IMR-90 (cell line): ENCODE measurements at places on chromosomes 6 and 20.

DNA sequence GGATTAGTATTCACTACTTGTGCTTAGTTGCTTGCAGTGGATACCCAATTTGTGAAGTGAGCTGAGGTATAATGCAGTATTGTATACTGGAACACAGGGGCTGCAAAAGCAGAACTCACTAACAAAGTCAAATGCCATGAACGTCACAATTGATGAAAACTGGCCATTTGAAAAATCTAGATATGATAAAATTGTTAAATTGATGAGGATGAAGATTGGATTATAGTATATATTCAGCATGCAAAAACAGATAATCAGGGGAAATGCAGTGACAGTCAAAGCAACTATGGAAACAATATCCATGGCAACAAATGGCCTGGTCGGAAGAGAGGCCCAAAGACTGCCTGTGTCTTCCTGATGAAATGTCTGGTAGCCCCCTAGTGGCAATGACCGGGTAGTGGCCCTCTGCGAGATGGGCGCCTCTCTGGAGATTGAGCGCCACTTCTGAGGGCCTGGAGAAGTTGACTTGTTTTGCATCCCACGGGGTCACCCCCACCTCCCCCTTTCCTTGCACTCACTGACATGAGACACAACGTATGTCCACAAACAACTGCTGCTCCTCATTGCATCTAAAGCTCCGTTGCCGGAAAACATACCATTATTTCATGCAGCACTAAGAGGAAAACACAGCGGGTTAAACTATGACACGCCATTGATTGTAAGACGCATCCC lies 43.6 kb downstream of the C6orf15 start:
- peak; percentile 83 for DNase-seq

DNA sequence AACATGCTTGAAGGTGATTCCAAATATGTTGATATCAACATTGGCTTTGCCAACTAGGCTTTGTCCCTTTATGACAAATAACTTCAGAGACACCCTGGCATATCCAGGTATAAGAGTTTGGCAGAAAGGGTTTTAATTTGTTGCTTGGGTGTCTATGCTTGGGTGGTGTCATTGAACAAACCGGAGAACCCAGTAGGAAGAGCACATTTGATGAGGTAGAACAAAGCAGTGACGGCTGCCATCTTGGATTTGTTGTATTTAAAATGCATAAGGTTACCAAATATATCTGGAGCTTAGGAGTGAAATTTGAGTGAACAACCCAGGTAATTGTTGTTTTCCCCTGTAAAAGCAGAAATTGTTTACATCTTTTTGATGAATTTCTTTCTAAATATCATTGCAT lies 503.7 kb upstream of the JARID2 start:
- DNase-seq = no peak

DNA sequence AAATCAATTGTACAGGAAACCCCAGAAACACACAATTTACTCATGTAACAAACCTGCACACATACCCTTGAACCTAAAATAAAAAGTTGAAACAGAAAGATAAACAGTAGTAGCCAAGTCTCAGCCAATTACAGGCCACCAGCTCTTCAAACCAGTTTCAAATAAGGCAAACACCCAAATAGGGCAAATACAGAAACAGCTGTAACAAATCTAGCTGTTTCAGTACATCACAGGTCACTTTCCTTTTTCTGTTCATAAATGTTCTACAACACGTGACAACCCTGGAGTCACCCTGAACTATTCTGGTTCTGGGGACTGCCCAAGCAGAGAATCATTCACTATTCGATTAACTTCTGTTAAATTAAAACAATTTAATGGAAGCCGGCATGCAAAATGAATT lies 329.0 kb downstream of the GJA1 start:
- no peak for DNase-seq

GRCh38 chr6:56023829-56024228 lies 148.4 kb upstream of the BMP5 start:
- DNase-seq = no peak

DNA sequence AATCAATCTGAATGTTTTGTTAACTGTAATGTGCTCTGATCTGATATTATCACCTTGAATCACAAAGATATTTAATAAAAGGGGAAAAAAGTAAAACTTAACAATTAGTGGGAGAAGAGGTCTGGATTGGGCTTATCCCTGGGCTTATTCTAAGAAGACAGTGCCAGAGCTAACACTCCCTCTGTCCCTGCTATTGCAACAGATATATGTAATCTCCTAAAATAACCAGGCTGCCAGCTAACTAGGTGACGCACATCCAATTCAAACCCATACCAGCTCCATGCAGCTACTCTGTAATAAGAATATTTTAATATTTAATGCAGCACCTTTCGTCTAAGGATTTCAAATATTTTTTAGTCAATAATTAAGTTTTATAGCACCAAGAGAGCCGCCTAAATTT lies 330.1 kb upstream of the MARCKS start:
- no peak for DNase-seq

- DNase-seq = peak; percentile 32
Observed at GRCh38 chr6:42084889-42085288, 34.6 kb downstream of the TAF8 start.
